Activated CD8-positive, alpha-beta memory T cell treated with anti-CD3 and anti-CD28 coated beads, Interleukin-2, amount 50 U/mL, for 4 hours (primary cell): ENCODE measurements at places on chromosomes 2 and 18.

- DNase-seq = no peak
Observed at GRCh38 chr2:44753552-44754285, 187.8 kb upstream of the SIX3 start.

- DNase-seq = no peak
Observed at GRCh38 chr2:118048401-118048800, 34.5 kb upstream of the CCDC93 start.

DNA sequence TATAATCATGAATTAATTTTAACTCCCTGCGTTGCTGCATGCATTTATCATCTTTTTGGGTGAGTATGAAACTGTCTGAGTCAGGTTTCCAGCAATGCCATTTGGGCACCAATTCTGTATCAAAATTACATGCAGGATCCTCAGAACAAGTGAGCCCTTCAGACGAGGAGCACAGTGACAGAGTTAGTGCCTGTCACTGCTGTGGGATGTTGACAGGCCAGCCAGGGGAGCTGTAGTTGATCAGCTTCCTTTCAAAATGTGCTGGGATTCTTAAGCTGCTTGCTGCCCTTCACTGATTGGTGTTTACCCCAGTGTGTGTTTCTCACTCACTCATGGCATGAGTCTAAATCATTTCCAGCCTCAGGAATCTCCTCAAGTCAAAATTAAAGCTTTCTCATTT lies 109.2 kb downstream of the TPGS2 start:
- DNase-seq = no peak

- DNase-seq = no peak
Observed at GRCh38 chr2:241087420-241088268, 14.4 kb downstream of the MTERF4 start.

- DNase-seq = no peak
Observed at GRCh38 chr2:170170281-170171040, 7.5 kb upstream of the MYO3B start.

- no peak for DNase-seq
Observed at GRCh38 chr2:201697899-201698298, 545 bp downstream of the MPP4 start.
